Inflammatory macrophage treated with lipopolysaccharide for 4 hours (primary cell): ENCODE measurements at places on chromosomes 5 and 9.

GRCh38 chr9:90607701-90608516, 34.7 kb downstream of the DIRAS2 start:
- no peak for DNase-seq

GRCh38 chr5:123265551-123265950, 157.7 kb downstream of the CEP120 start:
- DNase-seq = no peak

DNA sequence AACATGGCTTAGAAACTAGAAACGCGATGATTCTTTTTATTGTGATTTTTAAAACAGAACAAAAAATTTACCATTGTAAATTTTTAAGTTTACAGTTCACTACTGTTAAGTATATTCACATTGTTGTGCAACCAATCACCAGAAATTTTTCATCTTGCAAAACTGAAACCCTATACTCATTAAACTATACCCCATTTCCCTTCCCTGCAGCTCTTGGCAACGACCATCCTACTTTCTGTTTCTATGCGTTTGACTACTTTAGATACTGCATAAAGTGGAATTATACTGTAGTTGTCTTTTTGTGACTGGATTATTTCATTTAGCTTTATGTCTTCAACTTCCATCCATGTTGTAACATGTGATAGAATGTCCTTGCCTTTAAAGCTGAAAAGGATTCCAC, 52.5 kb downstream of the SPOCK1 start:
- DNase-seq = peak; percentile 8

GRCh38 chr9:70407081-70407503, 7.4 kb downstream of the KLF9 start:
- DNase-seq = peak; percentile 76

DNA sequence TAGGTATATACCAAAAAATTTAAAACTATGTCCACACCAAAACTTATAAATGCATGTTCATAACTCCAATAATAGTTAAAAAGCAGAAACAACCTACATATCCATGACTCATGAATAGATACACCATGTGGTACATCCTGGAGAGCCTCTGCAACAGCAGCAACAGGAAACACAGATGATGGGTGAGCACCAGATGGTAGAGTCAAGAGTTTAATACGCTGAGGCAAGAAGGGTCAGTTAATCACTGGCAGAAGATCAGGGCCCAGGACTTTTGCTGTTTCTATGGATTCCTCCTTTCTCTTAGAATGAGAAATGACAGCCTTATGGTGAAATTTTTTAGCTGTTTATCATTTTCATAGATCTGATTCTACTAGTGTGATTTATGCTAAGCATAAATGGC, 351.8 kb upstream of the ADAMTSL1 start:
- no peak for DNase-seq

DNA sequence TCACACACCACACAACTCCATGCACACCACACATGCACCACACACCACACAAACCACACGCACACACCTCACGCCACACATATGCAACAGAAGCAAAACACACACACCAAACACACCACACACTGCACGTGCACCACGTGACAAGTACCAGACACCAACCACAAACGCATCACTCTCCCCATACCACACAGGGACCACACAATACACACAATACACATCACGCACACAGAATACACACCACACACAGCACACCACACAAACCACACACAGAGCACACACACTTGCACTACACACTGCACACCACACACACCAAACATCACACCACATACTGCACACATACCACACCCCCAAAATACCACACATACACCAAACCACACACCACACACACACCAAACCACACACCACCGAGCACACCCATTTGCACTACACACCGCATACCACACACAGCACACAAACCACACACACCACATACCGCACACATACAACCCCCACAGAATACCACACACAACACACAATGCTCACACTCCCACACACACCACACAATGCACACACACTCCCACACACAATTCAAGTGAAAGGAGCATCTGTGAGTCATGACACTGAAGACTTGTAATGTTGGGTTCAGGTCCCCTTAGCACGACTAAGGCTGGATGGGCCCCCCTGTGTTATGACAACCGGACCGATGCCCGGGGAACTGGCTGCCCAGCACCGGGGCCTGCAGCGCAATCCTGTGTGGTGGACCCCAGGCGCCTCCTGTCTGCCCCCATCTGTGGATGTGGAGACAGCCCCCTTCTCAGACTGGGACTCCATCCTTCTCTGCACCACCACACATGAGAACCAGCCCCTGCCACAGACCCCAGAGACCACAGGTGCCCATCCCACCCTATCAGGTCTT, 6.0 kb upstream of the ZDHHC11 start:
- no peak for DNase-seq

- DNase-seq = no peak
Observed at GRCh38 chr9:9563817-9564216, 1049.0 kb downstream of the PTPRD start.

DNA sequence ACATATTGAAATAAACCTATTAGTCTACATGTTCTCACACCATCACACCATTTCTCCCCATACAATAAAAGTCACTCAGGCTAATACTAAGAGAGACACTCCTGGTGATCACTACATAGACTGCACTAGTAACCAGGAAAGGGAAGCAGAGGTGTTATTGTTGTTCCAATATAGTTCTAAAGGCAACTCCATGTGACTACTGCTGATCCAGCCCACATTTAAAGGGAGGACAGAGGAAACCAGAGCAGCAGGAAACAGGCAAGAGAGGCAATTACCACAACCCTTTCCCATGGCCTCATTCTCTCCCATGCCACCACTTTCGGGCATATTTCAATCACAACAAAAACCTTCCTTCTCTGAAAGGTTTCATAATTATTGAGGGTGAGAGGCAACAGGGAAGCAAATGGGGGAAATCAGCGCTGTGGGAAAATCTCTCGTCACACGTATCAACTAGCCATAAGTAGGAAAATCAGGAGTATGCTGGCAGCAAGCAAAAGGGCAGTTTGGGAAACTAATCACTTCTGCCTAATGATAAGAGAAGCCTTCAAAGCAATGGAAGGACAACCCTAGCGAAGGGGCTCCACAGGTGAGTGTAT, 1.8 kb downstream of the UBAP2 start:
- peak; percentile 68 for DNase-seq

GRCh38 chr5:140235791-140236551, 61.0 kb downstream of the CYSTM1 start:
- peak; percentile 60 for DNase-seq

GRCh38 chr5:158875272-158875679, 224.4 kb downstream of the EBF1 start:
- DNase-seq = peak; percentile 78

DNA sequence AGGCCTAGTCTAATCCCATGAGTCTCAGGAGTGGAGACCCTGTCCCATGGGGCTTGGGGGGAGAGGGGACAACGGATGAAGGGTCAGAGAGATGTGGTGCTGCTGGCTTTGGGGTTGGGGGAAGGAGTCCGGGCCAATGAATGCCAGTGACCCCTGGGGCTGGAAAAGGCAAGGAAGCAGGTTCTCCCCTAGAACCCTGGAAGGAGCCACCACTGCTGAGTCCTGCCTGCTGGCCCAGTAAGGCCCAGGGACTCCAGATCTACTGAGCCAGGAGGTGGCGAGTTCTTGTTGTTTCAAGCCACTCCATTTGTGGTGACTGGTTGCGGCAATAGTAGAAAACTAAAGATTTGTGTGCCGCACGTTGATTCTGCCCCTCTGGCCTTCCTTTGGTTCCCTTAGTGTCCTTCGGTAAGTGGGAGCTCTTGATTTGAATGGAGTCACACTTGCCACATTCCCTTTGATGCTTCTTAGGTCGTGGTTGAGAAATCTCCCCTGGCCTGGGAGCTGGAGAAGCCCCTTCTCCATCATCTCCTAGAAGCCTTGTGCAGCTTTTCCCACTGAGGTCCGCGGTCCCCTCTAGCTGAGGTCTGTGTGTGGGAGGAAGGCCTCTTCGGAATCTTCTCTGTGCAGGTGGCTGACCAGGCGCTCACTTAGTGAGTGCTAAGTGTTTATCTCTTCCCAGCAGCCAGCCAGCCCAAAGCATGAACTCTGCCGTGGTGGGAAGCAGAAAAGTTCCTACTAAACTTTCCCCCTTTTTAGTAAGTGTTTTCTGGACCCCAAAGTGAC, 9.0 kb downstream of the FCN1 start:
- DNase-seq = no peak

DNA sequence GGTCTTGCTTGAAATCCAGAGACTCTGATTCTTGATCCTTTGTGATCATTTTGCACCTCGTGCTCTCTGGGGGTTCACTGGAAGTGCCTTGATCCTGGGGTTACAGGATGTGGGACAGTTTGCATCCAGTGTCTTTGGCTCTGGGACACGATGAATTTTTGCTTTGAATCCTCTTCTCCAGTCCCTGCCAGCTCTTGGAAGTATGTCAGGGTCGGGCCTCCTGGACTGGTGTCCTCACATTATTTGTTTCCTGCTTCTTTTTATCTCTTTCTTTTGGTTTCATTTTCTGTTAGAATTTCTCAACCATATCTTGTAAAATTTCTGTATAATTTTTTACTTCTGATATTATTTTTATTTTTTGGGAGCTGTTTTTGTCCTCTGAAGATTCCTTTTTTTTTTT, 34.2 kb downstream of the SECISBP2 start:
- DNase-seq = peak; percentile 27

- DNase-seq = no peak
Observed at GRCh38 chr5:155919126-155919525, 407.8 kb upstream of the SGCD start.

DNA sequence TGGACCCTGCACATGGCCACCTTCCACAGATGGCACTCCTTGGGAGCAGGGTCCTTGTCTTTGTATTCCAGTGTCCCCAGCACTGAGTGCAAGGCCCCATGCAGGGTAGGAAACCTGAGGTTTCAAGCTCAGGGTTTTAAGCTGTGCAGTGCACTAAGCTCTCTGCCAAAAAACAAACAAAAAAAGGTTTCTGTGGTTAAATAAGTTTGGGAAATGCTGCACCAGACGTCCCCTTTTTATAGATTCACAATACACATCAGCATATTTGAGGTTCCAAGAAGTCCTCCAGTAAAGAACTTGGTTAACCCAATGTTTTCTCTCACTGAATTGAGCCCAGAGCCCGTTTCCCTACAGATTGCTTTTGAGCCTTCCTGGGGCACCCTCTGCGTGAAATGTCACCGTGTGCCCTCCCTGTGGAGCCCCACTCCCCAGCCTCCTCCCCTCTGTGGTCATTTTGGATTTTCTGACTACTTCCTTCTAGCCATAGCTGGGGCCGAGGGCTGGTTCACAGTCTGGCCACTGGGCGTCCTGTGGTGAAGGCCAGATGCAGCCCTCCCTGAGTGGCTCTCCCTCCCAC, 17.1 kb downstream of the DELE1 start:
- DNase-seq = peak; percentile 47

DNA sequence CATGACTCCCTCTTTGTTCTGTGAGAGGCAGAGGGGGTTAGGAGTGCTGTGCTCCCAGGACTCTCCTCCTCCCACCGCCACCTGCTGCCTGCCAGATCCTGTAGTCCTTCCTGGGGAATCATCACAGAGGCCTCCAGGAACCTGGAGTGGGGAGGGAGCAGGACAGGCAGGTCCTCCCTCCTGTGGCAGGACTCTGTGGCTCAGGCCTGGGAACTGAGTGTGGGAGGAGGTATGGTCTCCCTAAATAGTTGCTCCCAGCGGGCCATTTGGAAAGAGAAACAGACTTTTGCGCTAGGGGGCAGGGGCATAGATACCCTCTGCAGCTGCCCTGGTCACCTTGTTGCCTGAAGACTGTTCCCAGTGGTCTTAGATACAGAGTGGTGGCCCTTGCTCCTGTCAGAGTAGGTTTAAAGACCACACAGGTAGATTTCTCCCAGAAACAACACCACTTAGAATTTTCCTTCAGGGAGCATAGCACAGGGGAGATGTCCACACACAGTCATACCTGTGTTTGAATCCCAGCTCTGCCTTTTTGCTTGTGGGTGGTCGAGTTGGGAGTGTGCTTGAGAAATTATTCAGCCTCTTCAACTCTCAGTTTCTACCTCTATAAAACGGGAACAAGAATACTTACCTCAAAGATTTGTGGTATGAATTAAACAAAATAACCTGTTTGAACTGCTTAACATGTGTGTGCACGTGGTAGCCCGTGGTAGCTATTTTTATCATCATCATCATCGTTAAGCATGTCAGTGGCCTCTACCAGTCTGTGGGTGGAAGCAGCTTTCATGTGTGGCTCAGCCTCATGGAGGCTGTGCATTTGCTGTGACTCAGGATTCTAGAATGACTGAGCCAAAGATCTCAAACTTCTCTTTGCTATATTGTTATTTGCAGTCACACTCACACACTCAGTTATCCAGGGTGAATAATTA, 55.8 kb downstream of the SLC22A5 start:
- DNase-seq = peak; percentile 90

GRCh38 chr5:83471405-83472212, at the start of gene VCAN:
Gene VCAN, plus strand, starts transcription at chr5:83471744. Its CDS starts 11,775 bp downstream, at chr5:83483519.
- DNase-seq = peak; percentile 67

DNA sequence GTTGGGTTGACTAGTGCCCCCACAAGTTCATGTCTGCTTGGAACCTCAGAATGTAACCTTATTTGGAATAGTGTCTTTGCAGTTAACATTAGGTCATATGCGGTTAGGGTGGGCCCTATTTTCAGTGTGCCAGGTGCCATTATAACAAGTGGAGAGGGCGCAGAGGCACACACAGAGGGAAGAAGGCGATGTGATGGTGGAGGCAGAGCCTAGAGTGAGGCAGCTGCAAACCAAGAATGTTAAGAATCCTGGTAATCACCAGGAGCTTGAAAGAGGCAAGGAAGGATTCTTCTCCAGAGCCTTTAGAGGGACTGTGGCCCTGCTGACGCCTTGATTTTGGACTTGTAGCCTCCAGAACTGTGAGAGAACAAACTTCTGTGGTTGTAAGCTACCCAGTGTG, 10.9 kb downstream of the GPR107 start:
- no peak for DNase-seq

GRCh38 chr9:5665059-5665458, 36.2 kb downstream of the RIC1 start:
- DNase-seq = no peak

- DNase-seq = peak; percentile 85
Observed at GRCh38 chr9:35923927-35924763, 14.9 kb downstream of the SPAAR start.
